Stimulated activated CD4-positive, alpha-beta T cell treated with anti-CD3 and anti-CD28 coated beads, Interleukin-15, amount 100 ng/mL, for 1 hour (primary cell): ENCODE measurements at places on chromosomes 2 and 18.

DNA sequence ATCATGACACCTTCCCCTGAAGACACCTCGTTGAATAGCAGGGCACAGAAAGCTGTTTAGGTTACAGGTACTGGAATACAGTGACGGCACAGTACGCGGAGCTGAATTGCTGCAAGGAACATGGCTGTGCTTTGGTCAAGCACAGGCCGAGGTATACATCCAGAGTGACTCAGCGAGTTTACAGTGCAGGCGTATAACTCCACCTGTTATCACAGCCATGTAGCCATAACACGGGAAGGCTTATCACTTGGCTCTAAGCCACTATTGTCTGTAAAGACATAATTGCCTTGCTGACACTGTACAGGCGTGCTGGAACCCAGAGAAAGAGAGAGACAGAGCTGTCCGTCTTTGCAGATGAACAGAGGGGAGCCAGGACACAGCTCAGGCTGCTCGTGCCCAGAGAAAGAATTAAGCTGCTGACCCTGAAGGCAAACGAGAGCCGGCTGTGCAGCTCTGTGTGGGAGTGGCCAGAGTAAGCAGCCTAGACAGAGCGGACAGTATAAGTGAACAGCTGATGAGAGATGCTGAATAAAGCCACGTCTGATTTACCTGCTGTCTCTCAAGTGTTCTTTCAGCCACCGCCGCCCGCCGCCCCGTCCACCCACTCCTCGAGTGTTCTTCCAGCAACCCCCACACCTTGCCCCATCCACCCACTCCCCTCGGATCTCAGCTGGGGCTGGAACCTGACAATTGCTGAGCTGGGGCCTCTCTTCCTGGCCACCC is 87.3 kb upstream of the PPP1CB start:
- DNase-seq, result no peak

DNA sequence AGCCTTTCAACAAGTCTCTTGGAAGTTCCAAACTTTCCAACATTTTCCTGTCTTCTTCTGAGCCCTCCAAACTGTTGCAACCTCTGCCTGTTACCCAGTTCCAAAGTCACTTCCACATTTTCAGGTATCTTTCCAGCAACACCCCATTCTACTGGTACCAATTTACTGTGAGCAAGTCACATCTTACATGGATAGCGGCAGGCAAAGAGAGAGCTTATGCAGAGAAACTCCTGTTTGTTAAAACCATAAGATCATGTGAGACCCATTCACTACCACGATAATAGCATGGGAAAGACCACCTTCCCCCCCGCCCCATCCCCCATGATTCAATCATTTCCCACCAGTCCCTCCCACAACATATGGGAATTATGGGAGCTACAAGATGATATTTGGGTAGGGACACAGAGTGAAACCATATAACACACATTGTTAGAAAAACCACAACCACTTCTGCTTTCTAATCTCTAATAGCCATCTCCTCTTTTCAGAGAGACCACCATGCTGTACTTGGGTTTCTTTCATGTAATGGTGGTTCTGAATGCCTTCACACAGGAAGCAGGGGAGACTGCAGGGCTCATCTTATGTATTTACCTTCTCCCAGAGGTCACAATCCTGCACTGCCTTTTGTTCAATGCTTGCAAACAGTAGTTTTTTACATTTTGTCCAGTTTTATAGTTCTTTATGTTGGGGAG is 46.0 kb upstream of the CALCRL start:
- no peak for DNase-seq

DNA sequence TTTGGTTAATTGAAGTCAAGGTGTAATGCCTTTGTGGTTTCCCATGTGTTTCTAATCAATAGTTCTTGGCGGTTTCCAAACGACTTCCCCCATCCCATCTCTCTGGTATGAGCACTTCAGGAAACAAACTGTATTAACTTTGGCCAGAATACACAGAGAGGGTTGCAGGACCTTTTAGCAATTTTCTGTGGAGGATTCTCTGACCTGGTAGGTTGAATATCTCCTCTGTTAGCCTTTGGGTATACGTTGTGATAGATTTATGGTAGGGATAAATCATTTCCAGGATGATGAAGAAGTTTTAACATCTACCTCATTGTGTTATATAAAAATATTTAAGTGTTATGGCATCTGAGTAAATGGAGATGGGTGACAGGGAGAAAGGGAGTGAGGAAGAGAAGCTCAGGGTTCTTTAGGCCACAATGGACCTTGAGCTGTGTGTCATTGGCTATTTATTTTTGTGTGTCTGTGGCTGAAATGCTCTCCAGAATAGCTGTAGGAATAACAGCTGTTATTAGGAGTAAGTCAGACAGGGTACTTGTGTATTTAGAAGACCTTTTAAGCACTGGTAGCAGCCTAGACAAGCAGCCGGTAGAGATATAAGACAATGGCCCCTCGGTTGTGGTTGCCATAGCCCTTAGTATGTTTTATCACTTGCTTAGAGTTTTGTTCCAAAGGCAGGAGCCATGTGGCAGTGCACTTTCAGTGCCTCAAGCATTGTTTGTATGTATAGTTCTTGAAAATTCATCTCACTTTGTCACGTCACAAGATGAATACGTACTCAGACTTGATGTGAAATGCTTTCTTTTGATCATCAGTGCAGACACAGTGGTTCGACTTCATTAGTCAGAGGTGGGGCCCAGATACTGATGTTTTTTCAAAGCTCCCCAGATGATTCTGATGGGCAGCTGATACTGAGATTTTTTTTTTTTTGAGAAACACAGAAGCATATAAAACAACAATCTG is 91.1 kb downstream of the FMNL2 start:
- DNase-seq, result no peak

DNA sequence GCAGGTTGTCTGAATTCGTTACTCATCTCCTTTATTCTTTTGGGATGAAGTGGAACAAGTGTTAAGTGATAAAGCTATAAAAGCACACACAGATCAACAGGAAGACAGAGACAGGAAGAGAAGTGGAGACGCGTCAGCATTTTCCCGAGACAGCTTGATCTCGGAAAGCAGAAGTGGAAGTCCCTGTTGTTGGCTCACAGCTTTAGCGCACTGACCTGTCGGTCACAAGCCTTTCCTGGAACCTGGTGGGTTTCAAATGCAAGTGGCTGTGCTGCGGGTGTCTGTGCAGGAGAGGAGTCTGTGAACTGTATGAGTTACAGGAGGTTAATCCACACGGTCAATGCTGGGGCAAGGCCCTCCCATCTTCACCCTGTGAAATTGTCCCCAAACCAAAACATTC is 116.6 kb upstream of the PELI1 start:
- DNase-seq, result no peak

GRCh38 chr2:23250371-23250770 is 134.6 kb upstream of the KLHL29 start:
- no peak for DNase-seq

- no peak for DNase-seq
Observed at GRCh38 chr2:208556983-208557484, 150.4 kb downstream of the PTH2R start.

- DNase-seq, result no peak
Observed at GRCh38 chr2:188969651-188970050, 4.5 kb upstream of the COL3A1 start.

DNA sequence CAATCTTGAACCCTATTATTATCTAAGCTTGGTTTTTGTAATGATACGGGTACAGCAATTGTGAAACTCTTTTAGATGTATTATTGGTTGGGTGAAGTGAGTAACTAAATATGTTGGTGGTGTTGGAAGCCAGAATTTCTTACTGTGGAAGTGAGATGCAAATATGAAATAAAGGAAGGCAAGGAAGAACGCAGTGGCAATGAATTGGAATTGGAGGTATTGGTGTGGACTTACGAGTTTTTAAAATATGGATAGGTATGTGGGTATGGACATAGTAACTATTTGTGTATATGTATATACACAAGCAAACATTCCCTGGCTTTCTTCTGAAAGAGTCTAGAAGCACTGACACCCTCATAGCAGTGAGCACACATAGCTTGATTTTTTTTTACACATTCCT is 105.8 kb downstream of the RAB3GAP1 start:
- no peak for DNase-seq

GRCh38 chr2:75416420-75417342 is 144.1 kb downstream of the EVA1A start:
- DNase-seq, result no peak
